Stomach (tissue), 19 donors: ENCODE measurements at places on chromosomes 5 and 9. TPM values are rescaled to one million over a fixed set of nuclear protein-coding genes. Genes with fewer than 3 reads are reported as not detected.

GRCh38 chr5:157443041-157443549, 16.9 kb upstream of the NIPAL4 start:
- DNase-seq = peak; percentile 83

Gene GFPT2
- polyA plus RNA-seq = 4.7 TPM

- no peak for DNase-seq
Measured at GRCh38 chr9:4829969-4830368, 37.2 kb downstream of the RCL1 start.

Gene POU5F2
- polyA plus RNA-seq = 0.06 TPM

- no peak for DNase-seq
Measured at GRCh38 chr5:156164306-156164705, 162.7 kb upstream of the SGCD start.

- DNase-seq = peak; percentile 30
Measured at GRCh38 chr5:180135128-180135955, 63.8 kb upstream of the RNF130 start.

GRCh38 chr5:167869125-167869524, 422.3 kb upstream of the WWC1 start:
- DNase-seq = no peak

Gene MYMK
- polyA plus RNA-seq = not detected
